ENCODE measurements at places on chromosomes 6 and 20.

- DNase-seq = no peak
Measured at GRCh38 chr20:1427457-1428054, 34.7 kb upstream of the FKBP1A start.

DNA sequence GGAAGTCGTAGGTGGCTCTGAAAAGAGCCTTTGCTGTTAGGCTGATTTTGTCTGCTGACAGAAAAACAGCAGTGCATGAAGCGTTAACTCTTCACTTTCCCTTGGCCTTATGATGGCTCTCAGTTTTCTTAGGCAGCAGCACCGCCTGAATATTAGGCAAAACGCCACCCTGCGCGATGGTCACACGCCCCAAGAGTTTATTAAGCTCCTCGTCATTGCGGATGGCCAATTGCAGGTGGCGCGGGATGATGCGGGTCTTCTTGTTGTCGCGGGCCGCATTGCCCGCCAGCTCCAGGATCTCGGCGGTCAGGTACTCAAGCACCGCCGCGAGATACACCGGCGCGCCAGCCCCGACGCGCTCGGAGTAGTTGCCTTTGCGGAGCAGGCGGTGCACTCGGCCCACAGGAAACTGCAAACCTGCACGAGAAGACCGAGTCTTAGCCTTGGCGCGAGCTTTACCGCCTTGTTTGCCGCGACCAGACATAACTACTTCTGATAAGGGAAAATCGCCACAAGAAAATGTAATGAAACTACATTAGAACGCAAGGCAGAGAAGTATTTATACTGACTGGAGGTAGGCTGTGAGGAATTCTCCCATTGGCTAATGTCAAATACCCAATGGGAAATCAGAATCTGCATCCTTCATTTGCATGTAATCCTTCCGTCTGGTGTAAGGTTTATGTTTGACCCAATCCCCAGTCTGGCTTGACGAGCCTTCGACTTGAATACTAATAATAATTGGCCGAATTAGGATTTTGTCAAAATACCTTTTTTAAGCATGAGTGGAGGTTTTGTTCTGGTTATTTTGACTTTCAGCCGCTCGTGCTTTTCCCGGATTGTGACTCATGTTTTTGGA is 53.9 kb upstream of the HFE start:
- no peak for DNase-seq

DNA sequence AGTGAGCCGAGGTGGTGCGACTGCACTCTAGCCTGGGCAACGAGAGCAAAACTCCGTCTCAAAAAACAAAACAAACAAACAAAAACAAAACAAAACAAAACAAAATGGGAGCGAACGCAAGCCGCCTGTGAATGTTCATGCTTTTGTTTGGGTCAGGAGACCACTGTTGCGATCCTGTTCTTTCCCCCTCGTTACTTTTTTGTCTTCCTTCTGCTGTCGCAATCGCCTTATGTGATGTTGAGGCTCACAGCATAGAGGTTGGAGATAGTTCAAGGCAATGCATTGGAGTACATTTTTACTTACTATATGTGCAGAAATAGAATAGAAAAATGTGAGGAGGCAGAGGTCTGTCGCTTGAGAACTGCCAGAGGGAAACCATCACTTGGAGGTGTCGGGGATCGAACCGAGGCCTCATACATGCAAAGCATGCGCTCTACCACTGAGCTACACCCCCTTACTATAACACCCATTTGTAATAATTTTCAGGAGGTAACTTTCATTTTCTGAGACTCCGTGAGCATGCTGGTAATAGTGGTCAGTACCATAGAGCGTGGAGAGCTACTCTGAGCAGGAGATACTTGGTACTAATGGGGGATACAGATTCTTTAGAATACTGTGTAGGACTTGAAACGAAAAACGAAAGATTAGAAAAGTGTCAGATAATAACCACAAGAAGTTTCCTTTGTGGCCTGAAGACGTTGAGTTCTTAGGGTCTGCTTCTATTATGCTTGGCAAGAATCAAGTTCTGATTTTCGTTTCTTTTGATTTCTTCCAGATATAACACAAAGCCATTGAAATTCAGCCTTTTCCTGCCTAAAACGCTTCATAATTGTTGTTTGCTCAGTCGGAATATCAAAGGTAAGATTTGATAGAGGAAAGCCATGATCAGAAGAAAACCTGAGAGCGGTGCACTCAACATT is 121.1 kb downstream of the TRIM27 start:
- no peak for DNase-seq

DNA sequence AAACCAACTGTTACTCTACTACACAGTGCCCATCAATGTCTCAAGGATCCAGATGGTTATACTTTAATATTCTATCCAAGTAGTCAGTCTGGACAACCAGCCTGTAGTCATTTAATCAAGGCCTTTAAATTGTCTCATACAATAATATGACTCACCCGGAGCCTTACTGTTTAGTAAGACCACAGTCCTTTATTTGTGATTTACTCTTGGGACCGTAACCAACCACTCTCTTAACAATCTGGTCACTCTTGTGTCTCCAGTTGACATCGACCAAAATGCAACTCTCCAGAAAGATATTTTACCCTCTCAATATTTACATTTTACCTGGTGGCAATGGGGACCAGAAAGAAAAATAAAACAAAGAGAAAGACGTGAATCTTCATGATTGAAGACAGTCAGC is 14.9 kb downstream of the DEFB114 start:
- DNase-seq = no peak

GRCh38 chr6:152765331-152765730 is 14.7 kb downstream of the VIP start:
- DNase-seq = no peak

DNA sequence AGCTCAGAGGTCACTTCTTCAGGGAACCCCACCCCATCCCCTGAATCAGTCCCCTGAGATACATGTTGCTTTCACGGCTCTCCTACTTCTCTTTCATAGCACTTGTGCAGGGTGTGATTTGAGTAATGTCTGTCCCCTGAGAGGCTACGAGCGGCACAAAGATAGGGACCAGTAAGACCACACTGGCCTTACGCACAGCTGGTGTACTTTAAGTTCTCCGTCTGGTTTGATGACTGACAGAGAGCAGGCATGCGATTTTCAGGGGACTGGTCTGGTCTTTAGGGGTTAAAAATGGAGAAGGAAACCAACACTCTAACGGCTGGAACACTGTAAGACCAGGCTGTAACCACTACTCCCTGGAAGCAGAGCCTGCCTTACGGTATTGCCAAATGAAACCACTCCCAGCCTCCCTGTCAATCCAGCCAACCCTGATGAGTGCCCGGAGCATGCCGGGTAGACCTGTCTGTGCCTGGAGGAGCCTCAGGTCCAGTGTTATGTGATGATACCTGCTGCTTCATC is 47.1 kb downstream of the ELMO2 start:
- DNase-seq = no peak

- no peak for DNase-seq
Measured at GRCh38 chr20:43994486-43995100, 79.9 kb downstream of the TOX2 start.

DNA sequence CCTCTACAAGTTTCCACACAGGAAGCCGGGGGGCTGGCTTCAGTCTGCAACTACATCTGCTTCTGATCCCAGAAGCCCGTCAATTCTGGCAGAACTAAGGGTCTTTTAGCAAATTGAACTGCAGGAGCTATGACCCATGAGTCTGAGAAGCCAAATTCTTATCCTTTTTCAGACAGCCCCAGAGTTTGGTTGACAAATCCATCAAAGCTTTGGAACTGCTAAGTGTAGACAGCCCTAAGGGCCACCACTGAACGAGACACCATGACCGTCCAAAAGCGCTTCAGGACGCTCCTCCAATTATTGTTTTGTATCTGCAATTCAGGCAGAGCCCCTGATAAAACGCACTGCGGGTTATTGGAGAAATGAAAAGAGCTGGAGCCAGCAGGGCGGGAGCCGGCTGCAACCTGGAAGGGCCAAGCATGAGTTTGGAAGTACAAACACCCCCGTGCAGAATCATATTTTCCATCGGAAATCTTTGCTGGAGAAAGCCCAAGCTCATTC is 67.1 kb downstream of the GNAS-AS1 start:
- no peak for DNase-seq

- no peak for DNase-seq
Measured at GRCh38 chr6:21831521-21832291, 238.2 kb downstream of the SOX4 start.

GRCh38 chr6:34664256-34664971 is 32.2 kb downstream of the ILRUN start:
- no peak for DNase-seq

DNA sequence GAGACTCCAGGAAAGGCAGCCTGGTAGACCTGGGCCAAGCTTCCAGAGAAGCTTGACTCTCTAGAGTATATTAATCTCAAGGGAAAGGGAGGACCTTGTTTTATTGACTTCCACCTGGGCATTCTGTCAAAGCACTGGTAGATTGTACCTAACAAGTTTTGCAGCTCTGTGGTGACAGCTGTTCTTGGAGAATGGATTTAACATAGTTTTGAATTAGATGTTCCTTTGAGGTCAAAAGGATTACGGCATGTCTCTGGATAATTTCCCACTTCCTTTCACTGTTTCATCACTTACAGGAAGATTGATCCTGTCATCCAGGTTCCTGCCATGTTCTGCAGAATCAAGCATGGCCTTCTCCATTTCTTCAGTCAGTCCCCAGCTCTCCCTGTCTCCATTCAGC is 246.0 kb downstream of the PHACTR1 start:
- DNase-seq = no peak

DNA sequence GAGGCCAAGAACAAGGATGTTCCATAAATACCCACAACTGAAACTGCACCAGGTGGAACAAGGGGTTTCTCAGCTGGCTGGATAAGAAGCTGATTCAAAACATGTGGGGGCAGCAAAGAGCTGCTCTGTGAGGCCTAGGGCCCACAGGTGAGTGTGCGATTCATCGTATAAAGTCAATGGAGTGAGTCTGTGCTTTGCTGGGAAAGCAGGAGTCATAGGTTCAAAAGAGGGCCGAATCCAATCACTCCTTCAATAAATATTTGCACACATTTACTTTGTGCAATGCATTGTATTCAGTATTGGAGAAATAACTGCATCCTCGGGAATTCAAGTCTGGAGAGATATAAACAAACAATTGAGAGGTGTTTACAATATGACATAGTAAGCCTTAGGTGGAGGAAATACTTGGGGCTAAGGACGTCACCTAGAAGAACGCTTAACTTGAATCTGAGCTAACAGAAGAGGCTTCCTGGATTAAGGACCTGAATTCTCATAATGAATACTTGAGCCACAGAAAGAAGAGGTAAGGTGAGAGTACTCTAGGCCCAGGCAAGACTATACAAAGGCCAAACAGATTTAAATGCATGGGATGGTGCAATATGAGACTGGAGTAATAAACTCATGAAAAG is 83.7 kb upstream of the TMEM30A start:
- DNase-seq = no peak

- no peak for DNase-seq
Measured at GRCh38 chr20:1029980-1030379, 27.9 kb upstream of the RSPO4 start.

GRCh38 chr20:22303523-22303922 is 280.8 kb downstream of the FOXA2 start:
- no peak for DNase-seq

DNA sequence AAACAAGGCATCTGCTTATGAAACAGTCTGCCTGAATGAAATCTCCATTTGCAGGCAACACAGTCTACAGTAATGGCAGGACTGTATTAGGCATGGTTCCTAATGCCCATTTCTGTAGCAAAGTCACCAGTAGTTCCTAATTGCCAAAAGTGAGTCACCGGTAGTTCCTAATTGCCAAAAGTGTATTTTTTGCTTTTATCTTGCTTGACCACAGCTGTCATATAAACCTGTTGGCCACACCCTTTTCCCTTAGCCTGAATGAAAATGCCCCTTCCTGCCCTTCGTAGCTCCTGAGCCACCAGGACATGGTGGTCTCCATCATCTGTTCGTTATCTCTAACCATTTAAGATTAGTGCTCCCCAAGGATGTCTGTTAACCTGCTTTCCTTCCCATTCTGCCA is 34.5 kb downstream of the MTHFD1L start:
- no peak for DNase-seq

GRCh38 chr20:8360035-8360434 is 228.0 kb downstream of the PLCB1 start:
- DNase-seq = no peak

DNA sequence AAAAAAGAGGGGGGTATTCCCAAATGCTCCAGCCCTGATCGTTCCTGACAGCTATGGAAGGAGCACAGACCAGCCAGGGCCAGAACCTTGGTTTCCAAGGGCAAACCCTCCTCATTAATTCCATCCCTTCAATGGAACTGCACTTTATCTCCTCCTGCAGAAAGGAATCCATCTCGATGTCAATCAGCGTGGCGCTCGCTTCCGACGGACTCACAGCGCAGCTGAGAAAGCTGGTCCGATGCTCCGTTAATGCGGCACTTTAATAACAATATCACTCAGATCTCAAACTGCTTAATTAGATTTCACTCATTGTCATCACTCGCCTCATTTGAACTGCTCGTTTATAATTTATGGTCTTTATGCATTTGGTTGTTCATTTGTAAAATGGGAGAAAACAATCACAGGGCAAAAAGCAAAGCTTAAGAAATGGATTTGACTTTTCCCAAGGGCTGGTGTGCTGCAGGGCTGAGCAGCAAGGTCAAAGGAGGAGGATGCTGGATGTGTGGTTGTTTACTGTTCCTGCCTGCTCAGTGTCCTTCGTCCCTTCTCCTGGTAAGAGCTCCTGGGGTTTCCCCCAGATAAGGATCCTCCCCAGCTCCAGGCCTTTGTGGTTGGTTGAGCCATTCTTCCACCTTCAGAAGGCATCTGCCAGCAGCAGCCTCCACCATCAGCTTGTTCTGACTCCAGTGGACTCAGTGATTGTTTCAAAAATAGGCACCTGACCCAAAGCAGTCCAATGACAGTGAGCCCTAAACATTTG is 152.7 kb downstream of the ANKRD60 start:
- no peak for DNase-seq

GRCh38 chr6:16380220-16380809 is 141.9 kb downstream of the GMPR start:
- DNase-seq = no peak

DNA sequence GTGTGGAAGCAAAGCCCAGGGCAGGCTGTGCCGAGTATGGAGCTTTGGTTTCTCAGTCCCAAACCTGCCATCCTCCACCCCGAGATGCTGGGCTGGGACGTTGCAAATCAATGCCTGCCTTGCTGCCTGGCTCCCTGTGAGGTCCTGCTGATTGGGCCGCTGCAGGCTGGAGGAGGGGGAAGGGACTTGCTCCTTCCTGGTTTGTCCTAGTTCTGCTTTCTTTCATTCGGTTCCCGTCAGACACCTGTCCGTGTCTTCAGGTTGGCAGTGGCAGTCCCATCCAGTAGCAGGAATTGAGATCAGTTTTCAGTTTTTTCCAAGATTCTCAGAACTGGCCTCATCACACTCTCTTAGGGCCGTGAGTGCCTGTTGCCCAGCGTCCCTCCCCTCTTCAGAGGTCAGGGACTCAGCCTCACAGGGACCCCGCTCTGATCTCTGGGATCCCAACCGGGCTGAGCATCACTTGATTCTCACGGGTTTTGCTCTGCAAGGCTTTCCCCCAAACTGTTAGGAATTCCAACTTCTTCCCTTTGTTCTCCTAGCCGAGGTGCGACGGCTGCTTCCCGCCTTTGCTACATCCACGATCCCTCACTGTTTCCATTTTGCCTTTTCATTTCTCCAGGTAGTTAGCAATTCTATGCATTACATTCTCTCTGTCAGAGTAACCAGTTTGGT is 24.2 kb upstream of the TAGAP start:
- DNase-seq = no peak

GRCh38 chr6:120354452-120355098 is 979.7 kb downstream of the TBC1D32 start:
- no peak for DNase-seq

GRCh38 chr6:110687326-110687725 is 127.9 kb downstream of the CDK19 start:
- no peak for DNase-seq

- no peak for DNase-seq
Measured at GRCh38 chr6:149211046-149211571, 106.4 kb upstream of the TAB2 start.

GRCh38 chr20:44020406-44021148 is 105.9 kb downstream of the TOX2 start:
- DNase-seq = no peak

Measured in stimulated activated CD4-positive, alpha-beta T cell treated with anti-CD3 and anti-CD28 coated beads, Interleukin-4, amount 100 ng/mL, for 4 hours (primary cell).